ENCODE measurements at places on chromosomes 12 and 14.

DNA sequence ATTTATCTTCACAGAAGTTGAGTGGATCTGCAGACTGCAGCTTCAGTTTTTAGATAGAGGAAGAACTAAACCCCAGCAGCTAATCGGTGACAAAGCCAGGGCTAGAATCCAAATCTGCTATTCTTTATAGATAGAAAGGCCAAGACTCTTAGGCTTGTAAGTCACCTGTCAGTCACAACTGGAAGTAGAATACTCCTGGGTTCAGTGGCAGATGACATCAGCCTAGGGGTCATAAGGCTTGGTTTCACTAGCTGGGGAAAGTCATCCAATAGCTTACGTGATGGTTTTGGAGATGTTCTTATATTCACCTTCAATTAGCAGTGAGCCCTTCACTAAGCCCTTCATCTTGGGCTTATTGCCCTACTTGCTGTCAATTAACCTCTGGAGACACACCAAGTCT is 93.4 kb downstream of the APAF1 start:
- DNase-seq: no peak

GRCh38 chr12:55830601-55831446 is 1.4 kb upstream of the DNAJC14 start:
- DNase-seq: peak; percentile 94

GRCh38 chr12:99205111-99205510 is 442.4 kb upstream of the GARIN6 start:
- no peak for DNase-seq

- DNase-seq: no peak
Observed at GRCh38 chr12:140162-140561, 73.6 kb downstream of the IQSEC3 start.

- no peak for DNase-seq
Observed at GRCh38 chr14:55752580-55753390, 172.8 kb downstream of the KTN1 start.

GRCh38 chr14:22598896-22599244 is 770 bp downstream of the ABHD4 start:
- no peak for DNase-seq

DNA sequence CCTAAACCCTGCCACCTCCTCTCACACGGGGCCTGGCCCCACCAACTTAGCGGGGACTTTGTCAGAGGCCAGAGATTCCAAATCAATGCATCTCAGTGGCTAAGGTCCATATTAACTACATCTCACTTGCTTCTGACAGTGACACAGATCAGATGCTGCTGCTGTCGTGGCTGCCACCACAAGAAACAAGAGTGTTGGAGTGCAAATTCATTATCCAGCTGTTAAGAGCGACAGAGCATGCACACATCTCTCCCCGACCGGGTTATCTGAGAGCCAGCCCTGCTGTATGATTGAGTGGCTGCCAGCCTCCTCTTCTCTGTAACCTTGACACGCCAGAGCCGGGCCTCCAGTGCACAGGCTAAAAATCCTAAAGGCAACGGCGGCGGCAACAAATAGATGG is 40.2 kb downstream of the SPRING1 start:
- no peak for DNase-seq

GRCh38 chr12:24728826-24729225 is 220.1 kb downstream of the BCAT1 start:
- DNase-seq: no peak

DNA sequence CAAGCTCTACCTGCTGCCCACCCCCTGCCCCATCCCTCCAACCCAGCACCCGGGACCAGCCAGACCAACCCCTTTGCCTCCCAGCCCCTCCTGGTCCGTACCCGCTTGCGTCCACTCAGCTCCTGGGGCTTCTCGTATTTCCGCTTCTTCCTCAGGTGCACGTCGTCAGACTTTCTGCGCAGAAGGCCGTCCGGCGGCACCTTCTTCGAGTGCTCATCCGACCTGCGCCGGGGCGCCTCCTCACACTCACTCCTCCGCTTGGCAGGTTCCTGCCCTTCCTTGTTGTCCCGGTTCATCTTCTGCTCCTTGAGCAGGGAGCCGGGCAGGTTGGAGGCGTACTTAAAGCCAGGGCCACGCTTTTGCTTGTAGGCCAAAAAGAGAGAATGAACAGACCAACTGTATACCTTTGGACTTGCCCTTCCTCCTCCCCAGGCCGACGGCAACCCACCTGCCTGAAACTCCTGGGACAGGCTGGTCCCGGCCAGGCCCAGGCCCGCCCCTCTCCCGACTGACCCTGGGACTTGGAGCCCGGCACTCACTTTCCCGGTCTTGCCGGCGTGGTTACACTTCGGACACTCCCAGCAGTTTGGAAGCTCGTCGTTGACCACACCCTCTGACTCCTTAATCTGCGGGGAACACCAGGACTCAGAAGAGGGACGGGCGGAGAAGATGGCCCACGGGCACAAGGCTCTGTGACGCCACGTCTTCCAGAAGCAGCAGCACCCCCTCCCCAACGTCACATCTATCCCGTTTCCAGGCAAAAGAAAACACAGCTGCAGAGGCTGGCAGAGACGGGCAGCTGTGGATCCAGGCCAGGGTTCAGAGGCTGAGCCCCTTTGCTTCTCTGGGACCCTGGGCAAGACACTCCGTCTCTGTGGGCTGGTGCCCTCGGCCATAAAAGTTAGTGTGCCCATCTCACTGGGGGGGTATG is 44.3 kb downstream of the RNF34 start:
- peak; percentile 59 for DNase-seq

GRCh38 chr12:114479831-114480230 is 73.9 kb upstream of the TBX5 start:
- no peak for DNase-seq

- DNase-seq: no peak
Observed at GRCh38 chr12:23083267-23083666, 458.3 kb downstream of the ETNK1 start.

DNA sequence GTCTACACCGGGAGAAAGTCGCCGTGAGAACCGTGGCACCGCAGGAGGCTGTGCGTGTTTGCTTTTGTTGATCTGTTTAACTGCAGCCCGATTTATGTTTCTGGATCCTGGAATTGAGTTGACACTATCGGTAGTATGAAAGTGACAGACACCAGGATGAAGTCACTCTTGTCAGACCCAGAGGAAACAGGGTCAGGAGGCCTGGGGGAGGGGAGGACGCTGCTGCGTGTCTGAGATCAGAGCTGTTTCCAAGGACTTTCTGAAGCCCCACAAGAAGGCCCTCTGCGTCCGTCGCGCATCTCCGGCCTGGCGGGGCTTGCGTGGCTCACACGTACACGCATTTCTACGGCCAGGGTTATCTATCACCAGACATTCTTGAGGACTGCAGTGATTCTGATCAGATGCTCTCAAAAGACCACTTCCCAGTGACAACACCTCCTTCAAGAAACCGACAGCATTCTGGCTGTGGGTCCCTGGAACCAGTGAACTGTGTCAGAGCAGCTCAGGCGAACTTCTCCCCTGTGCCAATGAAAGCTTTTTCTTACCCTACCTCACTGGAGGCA is 263.4 kb downstream of the ADGRD1 start:
- DNase-seq: no peak

- no peak for DNase-seq
Observed at GRCh38 chr12:26251600-26251999, 56.2 kb downstream of the SSPN start.

- no peak for DNase-seq
Observed at GRCh38 chr14:86430853-86431252, 900.9 kb downstream of the FLRT2 start.

DNA sequence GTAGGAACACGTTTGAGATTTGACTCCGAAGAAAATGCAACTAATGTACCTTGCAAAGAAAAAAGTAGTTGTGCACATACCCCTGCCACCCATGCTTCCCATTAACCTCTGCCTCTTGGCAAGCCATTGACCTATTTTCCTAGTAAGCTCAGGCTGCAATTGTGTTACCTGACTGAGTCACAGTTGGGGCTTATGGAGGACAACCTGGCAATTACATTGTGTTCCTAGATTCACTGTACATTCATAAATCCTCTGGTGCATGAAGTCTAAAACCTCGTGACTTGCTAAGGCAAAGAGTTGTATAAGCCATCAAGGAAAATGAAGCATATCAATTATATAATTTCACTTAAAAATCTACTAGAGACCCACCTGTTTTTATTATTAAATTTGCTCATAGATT is 62.0 kb upstream of the DUSP6 start:
- DNase-seq: no peak

- DNase-seq: no peak
Observed at GRCh38 chr12:39065455-39065854, 160.1 kb upstream of the CPNE8 start.

DNA sequence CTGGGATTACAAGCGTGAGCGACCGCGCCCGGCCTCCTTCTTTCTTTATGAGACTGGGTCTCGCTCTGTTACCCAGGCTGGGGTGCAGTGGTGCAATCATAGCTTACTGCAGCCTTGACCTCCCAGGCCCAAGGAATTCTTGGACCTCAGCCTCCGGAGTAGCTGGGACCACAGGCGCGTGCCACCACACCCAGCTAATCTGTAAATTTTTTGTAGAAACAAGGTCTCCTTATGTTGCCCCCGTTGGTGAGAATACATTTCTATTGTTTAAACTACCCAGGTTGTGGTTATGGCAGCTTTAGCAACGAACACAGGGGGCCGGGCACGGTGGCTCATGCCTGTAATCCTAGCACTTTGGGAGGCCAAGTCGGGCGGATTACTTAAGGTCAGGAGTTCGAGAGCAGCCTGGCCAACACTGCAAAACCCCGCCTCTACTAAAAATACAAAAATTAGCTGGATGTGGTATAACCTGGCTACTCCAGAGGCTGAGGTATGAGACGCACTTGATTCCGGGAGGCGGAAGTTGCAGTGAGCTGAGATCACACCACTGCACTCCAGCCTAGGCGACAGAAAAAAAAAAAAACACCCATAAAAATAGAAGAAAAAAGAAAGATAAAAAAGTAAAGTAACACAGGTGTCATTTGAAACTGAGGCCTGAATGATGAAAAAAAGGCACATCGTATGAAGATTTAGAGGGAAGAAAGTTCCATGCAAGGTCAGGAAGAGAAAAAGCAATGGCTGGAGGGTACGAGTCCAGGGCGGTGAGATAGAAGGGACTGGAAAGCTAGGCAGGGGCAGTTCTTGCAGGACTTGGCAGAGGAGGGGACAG is 977 bp upstream of the TMEM120B start:
- no peak for DNase-seq

- no peak for DNase-seq
Observed at GRCh38 chr12:81942594-81942993, 183.4 kb upstream of the PPFIA2 start.

DNA sequence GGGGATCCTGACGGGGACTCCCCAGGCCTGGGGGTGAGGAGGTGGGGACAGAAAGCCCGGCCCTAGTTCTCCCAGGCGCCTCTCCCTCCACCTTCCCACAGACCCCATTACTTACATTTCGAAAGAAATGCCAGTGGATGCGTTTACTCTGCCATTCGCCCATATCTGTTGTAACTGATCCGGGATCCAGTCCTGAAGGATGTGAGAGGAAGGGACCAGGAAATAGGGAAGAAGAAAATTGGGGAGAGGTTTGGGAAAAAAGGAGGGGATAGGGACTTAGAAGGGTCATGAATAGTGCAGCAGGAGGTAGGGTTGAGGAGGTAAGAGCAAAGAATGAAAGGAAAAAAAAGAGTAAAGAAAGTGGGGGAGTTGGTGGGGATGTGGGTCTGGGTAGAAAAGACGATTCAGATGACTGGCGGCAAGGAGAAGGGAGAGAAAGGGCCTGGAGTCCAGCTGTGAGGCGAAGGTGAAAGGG is 1.1 kb downstream of the HOXC12 start:
- DNase-seq: no peak

GRCh38 chr12:53102883-53103807 is at the start of gene SOAT2:
Gene SOAT2 (plus strand): TSS chr12:53103486. CDS start chr12:53103578, 92 bp downstream.
- no peak for DNase-seq

DNA sequence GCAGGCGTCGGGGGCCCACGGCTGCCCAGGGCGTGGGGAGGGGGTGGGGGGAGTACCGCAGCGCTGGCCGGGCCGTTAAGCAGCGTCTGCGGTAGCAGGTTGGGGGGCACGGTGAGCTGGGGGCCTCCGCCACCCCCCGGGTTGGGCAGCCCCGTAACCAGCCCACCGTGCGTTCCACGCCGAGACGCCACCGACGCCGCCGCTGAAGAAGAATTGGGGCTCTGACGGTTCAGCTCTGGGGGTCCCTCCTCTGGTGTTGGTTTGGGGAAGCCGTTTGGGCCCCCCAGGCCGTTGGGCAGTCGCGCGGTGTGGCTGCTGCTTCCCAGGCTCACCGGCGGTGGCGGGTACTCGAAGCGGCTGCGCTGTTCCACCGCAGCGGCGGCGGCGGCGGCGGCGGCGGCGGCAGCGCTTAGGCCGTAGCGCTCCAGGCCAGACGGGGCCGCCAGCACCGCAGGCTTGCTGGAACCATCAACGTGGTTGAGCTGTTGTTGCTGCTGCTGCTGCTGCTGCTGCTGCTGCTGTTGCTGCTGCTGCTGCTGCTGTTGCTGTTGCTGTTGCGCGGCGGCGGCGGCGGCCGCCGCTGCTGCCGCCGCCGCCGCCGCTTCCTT is 1.5 kb downstream of the IRF2BPL start:
- peak; percentile 62 for DNase-seq

DNA sequence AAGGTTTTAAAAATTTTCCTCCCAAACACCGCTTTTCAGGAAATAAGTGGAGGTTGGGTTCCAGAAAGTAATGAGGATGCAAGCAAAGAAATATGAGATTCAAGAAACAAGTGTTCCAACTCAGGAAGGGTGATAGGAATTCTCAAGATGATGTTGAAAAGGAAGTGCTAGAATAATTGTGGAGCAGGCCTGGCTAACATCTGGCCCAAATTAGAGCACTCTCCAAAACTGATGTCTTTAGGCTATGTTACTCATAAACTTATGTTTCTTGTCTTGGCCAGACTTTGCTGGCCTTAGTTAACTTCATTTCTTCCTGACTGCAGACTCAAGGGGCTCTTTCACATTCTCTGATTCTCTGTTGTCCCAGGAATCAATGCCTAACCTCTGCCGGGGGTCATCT is 116.3 kb downstream of the TMTC3 start:
- peak; percentile 46 for DNase-seq

GRCh38 chr12:68364328-68364727 is 32.2 kb upstream of the MDM1 start:
- no peak for DNase-seq

GRCh38 chr12:19196959-19197630 is 67.6 kb downstream of the PLEKHA5 start:
- DNase-seq: no peak

DNA sequence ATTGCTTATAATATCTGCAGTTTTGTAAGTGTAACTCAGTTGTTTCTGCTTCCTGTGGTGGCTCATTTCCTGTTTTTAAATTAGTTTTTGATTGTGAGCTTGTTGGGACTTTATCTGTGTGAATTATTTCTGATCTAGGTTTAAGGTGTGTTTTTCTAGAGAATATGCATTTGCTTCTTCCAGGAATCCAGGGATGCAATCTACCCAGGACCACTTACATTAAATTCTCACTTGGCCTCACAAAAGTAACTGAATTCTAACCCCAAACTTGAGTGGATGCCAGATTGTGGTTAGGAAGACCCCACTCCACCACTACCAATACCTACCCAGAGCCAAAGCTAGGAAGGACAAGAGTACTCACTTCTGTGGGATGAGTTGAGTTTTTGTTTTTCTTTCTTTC is 11.9 kb downstream of the STYX start:
- no peak for DNase-seq

- DNase-seq: no peak
Observed at GRCh38 chr12:105110851-105111250, 3.3 kb downstream of the WASHC4 start.

GRCh38 chr12:81465191-81465590 is 294.0 kb downstream of the PPFIA2 start:
- no peak for DNase-seq

All from right hindlimb (tissue), 1 donor.